Skeletal muscle tissue (tissue), 5 donors: ENCODE measurements at places on chromosomes 7 and 10. TPM values are rescaled to one million over a fixed set of nuclear protein-coding genes. Genes with fewer than 3 reads are reported as not detected.

LIPA gene
- 50.1 TPM for total RNA-seq

GNGT1 gene
- not detected for total RNA-seq

FRMPD2 gene
- total RNA-seq: not detected

UBN2 gene
- 11.5 TPM for total RNA-seq

HMX2 gene
- not detected for total RNA-seq

TLL2 gene
- total RNA-seq: 0.52 TPM

EFCAB10 gene
- not detected for total RNA-seq

MOSPD3 gene
- 2.6 TPM for total RNA-seq

TECTB gene
- total RNA-seq: not detected

PRLHR gene
- total RNA-seq: not detected

KCNIP2 gene
- 2.1 TPM for total RNA-seq

FOXI2 gene
- not detected for total RNA-seq

PRXL2A gene
- 19.3 TPM for total RNA-seq

IFIT1B gene
- 2.1 TPM for total RNA-seq

CCDC172 gene
- total RNA-seq: not detected

VIPR2 gene
- 6.3 TPM for total RNA-seq

GPC2 gene
- 5.2 TPM for total RNA-seq

LCOR gene
- total RNA-seq: 31.3 TPM

PDSS1 gene
- total RNA-seq: 7.3 TPM

RHBDD2 gene
- total RNA-seq: 7.8 TPM

CPA2 gene
- total RNA-seq: 0.52 TPM

PNLIPRP3 gene
- under 0.01 TPM for total RNA-seq

BMI1 gene
- 31.3 TPM for total RNA-seq

OPN1SW gene
- not detected for total RNA-seq

ZNF485 gene
- 3.7 TPM for total RNA-seq

SFRP5 gene
- total RNA-seq: 1.6 TPM

ENTPD1 gene
- 8.9 TPM for total RNA-seq

FAM241B gene
- not detected for total RNA-seq

CTAGE6 gene
- 2.1 TPM for total RNA-seq

C7orf57 gene
- not detected for total RNA-seq

DGKI gene
- total RNA-seq: 1.0 TPM

UNCX gene
- total RNA-seq: not detected

PRKAR2B gene
- 11.5 TPM for total RNA-seq

CDNF gene
- 1.0 TPM for total RNA-seq

ZC3HAV1L gene
- total RNA-seq: 16.7 TPM

CYP26C1 gene
- total RNA-seq: not detected

MSS51 gene
- total RNA-seq: 22.4 TPM

CD36 gene
- total RNA-seq: 533 TPM
